ENCODE measurements at places on chromosomes 6 and 20.

- no peak for DNase-seq
Observed at GRCh38 chr6:152502421-152503188, 134.6 kb downstream of the SYNE1 start.

DNA sequence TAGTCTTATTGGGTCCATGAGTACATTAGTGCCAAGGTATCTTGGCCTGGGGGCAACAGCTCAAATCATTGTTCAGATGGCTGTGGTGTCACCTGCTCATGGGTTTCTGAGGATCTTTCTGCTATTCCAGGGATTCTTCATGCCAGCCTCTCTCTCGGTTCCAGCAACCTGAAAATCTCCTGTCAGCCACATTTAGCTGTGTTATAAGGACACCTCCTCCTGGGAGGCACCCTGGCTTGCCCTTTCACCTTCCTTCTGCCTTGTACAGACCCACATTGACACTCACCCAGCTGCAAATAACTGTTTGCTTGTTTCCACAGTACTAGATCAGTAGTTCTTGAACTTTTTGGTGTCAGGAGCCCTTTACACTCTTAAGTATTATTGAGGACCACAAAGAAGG, 159.9 kb downstream of the GRM4 start:
- no peak for DNase-seq

GRCh38 chr6:80535914-80536565, 429.6 kb downstream of the BCKDHB start:
- DNase-seq, result no peak

DNA sequence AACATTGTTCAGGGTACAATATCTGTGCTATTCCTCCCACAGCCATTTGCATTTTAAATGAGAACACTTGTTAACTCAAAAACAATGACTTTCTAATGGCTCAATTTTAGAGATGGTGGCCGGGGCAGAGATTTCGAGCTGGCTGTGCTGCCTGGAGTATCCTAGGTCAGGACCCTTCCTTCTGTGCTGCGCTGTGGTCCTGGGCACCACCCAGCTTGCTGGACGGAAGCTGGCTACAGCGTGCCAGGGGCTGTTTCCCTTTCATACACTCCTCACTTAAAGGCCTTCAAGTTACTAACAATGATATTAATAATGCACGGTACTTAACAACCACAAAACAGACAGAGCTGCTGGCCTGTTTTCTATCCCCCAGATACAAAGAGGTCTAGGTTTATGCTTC, 194.4 kb upstream of the CST7 start:
- DNase-seq, result no peak

- DNase-seq, result no peak
Observed at GRCh38 chr6:12522347-12522746, 194.2 kb upstream of the PHACTR1 start.

DNA sequence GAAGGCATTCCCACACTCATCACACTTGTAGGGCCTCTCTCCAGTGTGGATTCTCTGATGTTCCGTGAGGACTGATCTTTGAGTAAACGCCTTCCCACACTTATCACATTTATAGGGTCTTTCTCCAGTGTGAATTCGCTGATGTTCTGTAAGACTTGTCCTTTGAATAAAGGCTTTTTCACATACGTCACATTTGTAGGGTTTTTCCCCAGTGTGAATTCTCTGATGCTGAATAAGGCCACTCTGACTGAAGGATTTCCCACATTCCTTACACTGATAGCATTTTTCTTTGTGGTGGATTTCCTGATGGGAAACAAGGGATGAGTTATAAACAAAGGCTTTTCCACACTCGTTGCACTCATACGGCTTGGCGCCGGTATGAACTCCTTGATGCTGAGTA, 8.9 kb downstream of the ZSCAN12 start:
- no peak for DNase-seq

GRCh38 chr20:17613328-17614175, 43.7 kb downstream of the DSTN start:
- no peak for DNase-seq

GRCh38 chr6:5712349-5713215, 294.1 kb downstream of the NRN1 start:
- no peak for DNase-seq

GRCh38 chr20:35190556-35190955, 18.7 kb downstream of the PROCR start:
- DNase-seq, result no peak

DNA sequence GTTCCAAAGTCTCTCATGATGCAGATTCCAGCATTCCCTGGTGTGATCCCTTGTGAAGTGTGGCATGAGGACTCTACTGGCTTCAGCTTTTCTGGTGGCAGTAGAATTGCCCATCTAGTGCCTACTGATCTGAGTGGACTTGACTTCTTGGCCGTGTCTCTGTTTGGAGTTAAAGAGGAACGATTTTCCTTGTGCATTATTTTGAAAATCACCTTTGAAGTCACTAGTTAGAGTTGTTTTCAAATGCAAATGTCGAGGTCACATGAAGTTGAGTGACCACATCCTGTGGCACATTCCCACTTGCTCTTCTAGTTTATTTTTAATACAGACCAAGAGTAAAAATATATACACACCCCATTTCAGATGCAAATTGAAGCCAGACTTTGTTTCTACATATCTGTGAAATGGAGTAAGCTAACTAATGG, 270.7 kb upstream of the TAB2 start:
- DNase-seq, result no peak

- no peak for DNase-seq
Observed at GRCh38 chr6:45738057-45738455, 277.6 kb downstream of the CLIC5 start.

DNA sequence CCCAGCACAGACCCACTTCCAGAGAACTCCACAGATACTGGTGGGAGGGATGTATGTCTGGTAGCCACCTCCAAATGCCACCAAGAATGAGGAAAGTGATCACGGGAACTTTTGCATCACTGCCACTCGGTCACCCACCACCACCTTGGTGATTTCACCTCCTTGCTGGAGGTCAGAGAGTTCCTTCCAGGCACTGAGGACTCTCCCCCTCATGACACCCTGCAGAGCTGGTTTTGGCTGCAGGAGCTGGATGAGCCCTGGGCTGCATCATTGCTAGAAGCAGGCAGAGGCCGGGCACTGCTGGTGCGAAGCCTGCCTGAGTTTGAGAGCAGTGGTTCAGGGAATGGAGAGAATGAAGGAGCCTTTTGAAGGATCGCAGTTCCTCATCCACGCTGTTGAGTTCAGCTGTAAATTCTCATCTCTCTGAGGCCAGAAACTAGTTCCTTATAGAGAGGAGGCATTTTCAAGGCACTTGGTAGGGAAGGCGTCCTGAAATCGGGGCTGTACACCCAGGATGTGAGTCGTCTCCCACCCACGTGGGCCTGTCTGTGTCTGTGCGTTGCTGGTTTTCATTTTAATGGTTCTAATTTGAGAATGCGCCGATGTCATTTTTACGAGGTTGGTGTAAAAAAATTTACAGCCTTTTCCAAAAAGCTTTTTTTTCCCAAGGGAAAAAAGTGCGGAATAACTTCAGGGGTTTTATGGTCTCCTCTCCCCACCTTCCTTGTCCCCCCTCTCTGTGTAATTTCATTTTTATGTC, 25.0 kb downstream of the FOXP4 start:
- no peak for DNase-seq

DNA sequence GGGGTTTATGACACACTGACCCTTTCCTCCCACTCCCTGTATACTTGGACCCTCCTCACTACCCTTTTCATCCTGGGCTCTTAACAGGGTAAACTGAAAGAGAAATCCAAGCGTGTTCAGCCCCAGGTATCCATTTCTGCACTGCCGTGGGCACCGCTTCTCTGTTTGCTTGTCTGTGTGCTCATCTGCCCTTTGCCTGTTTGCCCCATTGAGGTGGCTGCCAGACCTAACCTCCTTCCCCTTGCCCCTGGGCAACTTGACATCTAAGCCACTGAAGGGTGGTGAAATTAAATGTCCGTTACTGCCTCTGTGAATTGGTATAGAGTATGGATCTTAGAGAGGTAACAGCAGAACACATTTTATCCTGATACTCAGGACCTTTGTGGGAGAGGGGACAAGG, 38.7 kb downstream of the ACSS2 start:
- no peak for DNase-seq

DNA sequence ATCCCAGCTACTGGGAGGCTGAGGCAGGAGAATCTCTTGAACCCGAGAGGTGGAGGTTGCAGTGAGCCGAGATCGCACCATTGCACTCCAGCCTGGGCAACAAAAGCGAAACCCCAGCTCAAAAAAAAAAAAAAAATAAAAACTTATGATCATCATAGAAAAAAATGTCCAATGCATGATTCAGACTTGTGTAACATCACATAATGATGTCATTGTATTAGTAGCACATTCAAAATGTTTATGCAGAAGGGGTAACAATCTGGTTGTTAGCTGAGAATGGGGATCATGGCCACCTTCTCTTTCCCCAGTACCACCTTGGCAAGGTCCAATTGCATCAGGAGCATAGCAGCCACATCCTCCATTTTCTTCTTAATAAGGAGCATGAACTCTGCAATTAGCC, 137.6 kb upstream of the MARCKS start:
- no peak for DNase-seq

DNA sequence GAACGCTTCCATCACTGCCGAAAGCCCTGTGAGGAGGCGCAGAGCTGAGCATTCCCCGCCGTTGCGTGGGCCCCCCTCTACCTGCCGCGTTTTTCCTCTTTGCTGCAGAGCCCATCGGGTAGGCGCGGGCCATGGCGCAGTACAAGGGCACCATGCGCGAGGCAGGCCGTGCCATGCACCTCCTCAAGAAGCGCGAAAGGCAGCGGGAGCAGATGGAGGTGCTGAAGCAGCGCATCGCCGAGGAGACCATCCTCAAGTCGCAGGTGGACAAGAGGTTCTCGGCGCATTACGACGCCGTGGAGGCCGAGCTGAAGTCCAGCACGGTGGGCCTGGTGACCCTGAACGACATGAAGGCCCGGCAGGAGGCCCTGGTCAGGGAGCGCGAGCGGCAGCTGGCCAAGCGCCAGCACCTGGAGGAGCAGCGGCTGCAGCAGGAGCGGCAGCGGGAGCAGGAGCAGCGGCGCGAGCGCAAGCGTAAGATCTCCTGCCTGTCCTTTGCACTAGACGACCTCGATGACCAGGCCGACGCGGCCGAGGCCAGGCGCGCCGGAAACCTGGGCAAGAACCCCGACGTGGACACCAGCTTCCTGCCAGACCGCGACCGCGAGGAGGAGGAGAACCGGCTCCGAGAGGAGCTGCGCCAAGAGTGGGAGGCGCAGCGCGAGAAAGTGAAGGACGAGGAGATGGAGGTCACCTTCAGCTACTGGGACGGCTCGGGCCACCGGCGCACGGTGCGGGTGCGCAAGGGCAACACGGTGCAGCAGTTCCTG, 693 bp downstream of the FAM50B start:
- DNase-seq, result no peak

DNA sequence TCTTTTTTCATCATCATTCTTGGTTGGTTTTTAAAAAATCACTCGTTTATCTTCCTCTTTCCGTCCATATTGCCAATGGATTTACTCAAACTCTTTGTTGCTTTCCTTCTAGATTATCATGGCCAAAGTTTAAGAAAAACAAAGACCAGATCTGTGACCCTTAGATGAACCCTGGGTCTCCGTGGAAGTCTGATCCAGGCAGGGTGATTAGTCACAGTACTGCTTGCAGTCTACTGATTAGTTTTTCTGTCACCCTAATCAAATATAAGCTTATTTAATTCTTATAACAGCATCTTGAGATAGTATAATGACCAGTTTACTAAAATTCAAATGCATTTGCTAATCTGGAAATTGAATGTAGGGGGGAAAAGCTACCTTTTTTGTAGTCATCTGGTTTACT, 6.0 kb upstream of the SMIM28 start:
- DNase-seq, result no peak

DNA sequence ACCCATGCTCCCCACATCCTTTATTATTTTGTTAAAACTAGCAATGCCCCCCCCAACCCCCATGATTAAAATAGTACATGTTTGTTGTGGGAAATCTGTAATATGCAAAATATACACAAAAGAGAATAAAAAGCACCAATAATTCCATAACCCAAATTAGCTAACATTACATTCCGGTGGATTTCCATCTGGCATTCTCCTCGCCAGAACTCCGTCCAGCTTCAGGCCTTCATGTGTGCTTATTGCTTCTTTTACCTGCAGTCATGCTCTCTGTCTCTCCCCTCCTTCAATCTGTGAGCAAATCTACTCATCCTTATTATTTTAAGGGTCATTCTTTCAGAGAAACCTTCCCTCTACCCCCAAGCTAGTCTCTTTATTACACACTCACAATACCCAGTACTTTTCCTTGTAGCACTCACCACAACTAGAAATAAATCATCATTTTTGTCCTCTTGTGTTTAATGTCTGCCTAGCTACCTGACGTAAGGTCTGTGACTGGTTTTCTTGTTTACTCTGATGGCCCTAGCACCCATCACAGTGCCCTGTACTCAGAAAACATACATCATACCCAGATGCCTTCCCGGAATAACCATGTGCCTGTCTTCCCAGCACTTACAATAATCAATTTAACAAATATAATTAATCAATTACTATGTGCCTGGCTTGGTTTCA, 25.6 kb upstream of the IER3 start:
- no peak for DNase-seq

DNA sequence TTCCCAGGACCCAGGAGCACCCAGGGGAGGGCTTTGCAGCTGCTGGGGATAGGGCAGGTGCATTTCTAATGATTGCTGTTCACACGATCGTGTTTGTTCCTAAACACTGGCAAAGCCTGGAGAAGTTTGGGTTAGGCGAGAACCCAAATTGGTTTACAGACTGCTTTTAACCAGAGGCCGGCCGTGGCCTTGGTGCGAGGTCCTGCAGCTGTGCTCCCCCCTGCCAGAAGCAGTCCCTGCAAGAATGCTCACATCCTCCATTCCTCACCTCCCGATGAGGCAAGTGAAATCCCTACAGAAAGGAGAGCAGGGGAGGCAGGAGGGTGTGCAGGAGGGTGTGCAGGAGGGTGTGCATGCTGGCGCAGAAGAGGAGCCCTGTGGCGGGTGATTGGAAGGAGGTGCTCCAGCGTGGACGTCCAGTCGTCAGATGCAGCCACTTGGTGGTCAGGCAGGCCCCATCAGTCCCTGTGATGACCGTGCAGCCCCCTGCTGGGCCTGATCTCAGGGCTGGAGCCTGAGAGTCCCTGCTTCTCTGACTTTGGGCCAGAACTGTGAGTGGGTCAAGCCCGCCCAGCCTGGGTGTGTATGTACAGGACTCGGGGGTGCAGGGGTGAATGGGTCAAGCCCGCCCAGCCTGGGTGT, 55.7 kb upstream of the FRMD1 start:
- peak; percentile 9 for DNase-seq

GRCh38 chr6:134683783-134684422, 266.0 kb downstream of the ALDH8A1 start:
- no peak for DNase-seq

DNA sequence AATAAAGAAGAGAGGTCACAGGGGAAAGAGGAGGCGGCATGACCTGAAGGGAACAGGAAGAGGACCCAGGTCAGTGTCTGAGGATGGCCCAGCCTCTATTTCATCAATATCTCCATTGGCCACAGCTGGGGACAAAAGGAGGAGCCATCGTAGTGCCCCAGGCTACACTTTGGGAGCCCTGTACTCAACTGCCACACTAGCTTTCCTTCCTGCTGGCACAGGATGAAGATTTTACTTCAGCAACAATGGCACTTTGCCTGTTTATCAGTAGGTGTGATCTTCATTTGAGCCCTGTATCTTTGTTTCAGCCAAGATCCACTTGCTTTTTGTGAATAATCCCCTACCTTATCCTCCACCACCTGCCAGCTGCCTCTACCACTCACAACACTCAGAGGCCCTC, 35.4 kb upstream of the RCAN2 start:
- DNase-seq, result no peak

Measured in HuH-7.5 (cell line).